Ovary (tissue), 10 donors: ENCODE measurements at places on chromosomes 7 and 10. TPM values are rescaled to one million over a fixed set of nuclear protein-coding genes. Genes with fewer than 3 reads are reported as not detected.

- no peak for DNase-seq
- H3K27ac ChIP-seq = no peak overlapping the region
- H3K4me1 ChIP-seq = no peaks in the 10 kb centered on the region
- no peaks in the 10 kb centered on the region for H3K36me3 ChIP-seq
Observed at GRCh38 chr7:20019757-20020432, 197.3 kb downstream of the MACC1 start.

The PPP1R3A gene
- polyA plus RNA-seq = not detected

The MYL10 gene
- polyA plus RNA-seq = not detected

The NKX6-2 gene
- polyA plus RNA-seq = not detected

GRCh38 chr10:118832241-118832651 lies 77.5 kb upstream of the CACUL1 start:
- H3K4me3 ChIP-seq = no peak overlapping the region
- no peaks in the 10 kb centered on the region for H3K4me1 ChIP-seq
- no peaks in the 10 kb centered on the region for H3K36me3 ChIP-seq
- no peaks in the 10 kb centered on the region for H3K27me3 ChIP-seq
- H3K27ac ChIP-seq = no peak overlapping the region

DNA sequence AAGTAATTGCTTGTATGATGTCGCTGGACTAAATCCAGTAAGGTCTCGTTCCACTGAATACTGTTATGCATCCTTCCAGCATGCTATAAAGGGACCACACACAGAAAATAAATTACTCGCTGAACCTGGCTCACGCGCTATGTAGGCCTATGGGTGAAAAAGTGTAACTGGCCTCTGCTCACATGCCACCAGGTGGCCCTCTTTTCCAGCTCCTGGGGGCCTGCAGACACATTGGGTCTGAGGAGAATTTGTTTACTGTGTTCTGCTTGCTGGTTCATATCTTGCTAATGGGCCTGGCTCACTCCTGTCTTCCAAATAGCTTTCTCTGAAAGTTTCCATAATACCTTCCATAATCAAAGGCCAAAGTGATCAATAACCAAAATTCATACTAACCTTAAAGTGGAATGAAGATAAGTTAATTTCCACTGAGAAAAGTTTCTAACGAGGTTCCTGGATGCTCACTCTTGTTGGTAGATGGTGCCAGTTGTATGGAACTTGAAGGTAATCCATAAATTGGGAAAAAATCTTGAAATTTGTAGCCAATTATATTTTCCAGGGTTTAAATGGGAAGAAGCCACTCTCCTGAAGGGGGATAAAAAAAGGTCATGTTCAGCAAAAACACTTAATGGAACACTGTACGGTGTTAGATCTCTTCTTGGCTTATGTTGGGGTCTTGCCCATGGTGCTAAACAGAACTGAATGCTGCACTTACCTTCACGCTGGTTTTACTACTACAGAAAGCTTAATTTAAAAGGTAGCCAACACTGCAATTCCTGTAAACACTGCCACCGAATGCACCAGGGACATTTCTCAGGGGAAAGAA lies 27.0 kb upstream of the ZPBP start:
- DNase-seq = no peak
- no peak overlapping the region for H3K4me3 ChIP-seq
- no peaks in the 10 kb centered on the region for H3K36me3 ChIP-seq
- H3K27me3 ChIP-seq = no peaks in the 10 kb centered on the region

GRCh38 chr7:55128693-55129394 lies 110.0 kb downstream of the EGFR start:
- no peak overlapping the region for H3K27ac ChIP-seq
- H3K4me1 ChIP-seq = peaks cover 33% of the 10 kb centered on the region
- H3K36me3 ChIP-seq = no peaks in the 10 kb centered on the region
- DNase-seq = no peak
- no peaks in the 10 kb centered on the region for H3K27me3 ChIP-seq
- no peak overlapping the region for H3K4me3 ChIP-seq

The CFAP46 gene
- polyA plus RNA-seq = 0.68 TPM

- H3K27ac ChIP-seq = no peak overlapping the region
- H3K36me3 ChIP-seq = no peaks in the 10 kb centered on the region
- no peak for DNase-seq
- H3K4me1 ChIP-seq = peaks cover 5% of the 10 kb centered on the region
Observed at GRCh38 chr7:27254625-27255024, 12.0 kb downstream of the EVX1 start.

GRCh38 chr7:44617225-44617890 lies 10.9 kb downstream of the OGDH start:
- H3K36me3 ChIP-seq = no peaks in the 10 kb centered on the region
- no peaks in the 10 kb centered on the region for H3K27me3 ChIP-seq
- H3K27ac ChIP-seq = no peak overlapping the region

The AMZ1 gene
- 0.45 TPM for polyA plus RNA-seq

The ADCK2 gene
- 20.4 TPM for polyA plus RNA-seq

DNA sequence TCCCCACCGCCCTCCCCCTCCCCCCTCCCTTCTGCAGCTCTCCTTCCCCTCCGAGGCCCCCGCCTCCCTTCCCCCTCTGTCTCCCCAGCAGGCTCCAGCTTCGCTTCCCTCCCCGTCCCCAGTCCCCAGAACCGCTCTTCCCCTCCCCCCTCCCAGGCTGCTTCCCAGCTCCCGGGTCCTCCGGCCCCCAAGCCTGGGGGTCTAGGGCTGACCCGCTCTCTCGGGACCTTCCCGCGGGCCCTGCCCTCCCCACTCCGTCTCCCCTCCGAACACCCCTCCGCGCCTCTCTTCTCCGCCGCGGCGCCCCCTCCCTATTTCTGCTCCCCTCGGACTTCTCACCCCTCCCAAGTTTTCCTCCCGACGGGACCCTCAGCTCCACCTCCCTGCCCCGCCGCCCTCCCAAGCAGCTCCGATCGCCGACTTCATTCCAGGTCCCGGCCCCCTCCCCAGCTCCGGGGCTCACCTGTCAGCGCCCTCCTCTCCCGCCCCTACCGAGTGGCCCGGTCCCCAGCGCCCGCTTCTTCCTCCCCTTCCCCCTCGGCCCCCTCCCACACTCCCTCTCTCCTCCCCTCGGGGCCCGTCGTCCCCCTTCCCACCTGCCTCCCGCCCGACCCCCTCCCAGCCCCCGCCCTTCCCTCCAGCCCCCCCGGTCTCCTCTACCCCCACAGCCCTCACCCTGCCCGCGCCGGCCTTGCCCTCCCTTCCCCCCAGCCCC lies 990 bp downstream of the ZNF467 start:
- DNase-seq = peak; percentile 50
- no peaks in the 10 kb centered on the region for H3K36me3 ChIP-seq
- peak overlapping the region; percentile 42 for H3K27ac ChIP-seq

The TCAF2 gene
- polyA plus RNA-seq = 2.3 TPM

The AKR1C3 gene
- 12.5 TPM for polyA plus RNA-seq

DNA sequence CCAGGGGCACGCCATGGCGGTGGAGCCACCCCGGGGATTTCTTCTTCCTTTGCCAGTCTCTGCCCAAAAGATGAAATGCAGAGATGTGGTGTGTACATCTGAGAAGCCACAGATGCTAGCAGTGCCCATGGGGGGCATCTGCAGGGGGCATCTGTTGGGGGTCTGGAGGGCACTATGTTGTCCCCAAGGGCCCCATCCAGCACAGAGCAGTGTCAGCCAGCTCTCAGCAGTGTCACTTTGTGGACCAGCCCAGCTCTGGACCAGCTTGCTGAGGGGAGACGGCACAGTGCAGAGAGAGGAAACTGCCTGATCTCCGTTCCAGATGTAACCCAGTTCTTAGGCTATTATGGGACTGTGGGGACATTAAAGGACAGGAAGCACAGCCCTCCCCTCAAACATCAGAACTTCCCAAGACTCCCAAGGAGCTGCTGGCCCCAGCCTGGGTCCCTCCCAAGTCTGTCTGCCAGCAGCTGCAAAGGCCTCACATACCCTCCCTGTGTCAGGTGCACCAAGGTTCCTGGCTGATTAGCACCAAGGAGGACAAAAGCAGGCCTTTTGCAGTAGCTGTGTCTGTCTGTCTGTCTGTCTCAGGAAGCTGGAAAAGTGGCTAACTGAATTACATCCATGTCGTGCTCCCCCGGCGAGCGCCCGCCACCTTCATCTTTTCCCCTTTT lies 536.5 kb downstream of the PTPRN2 start:
- H3K27ac ChIP-seq = no peak overlapping the region
- no peaks in the 10 kb centered on the region for H3K36me3 ChIP-seq
- H3K4me1 ChIP-seq = no peaks in the 10 kb centered on the region

- H3K27me3 ChIP-seq = no peaks in the 10 kb centered on the region
- DNase-seq = peak; percentile 38
- H3K4me1 ChIP-seq = peaks cover 3% of the 10 kb centered on the region
Observed at GRCh38 chr10:24951201-24952142, 934 bp downstream of the PRTFDC1 start.

GRCh38 chr7:107105591-107106245 lies 61.2 kb downstream of the PRKAR2B start:
- no peaks in the 10 kb centered on the region for H3K27me3 ChIP-seq
- no peak overlapping the region for H3K27ac ChIP-seq
- DNase-seq = no peak
- H3K4me1 ChIP-seq = no peaks in the 10 kb centered on the region
- H3K36me3 ChIP-seq = no peaks in the 10 kb centered on the region

GRCh38 chr7:106425017-106425719 lies 140.4 kb upstream of the NAMPT start:
- no peaks in the 10 kb centered on the region for H3K27me3 ChIP-seq
- no peak overlapping the region for H3K4me3 ChIP-seq
- no peak overlapping the region for H3K27ac ChIP-seq
- DNase-seq = peak; percentile 57

- H3K27me3 ChIP-seq = no peaks in the 10 kb centered on the region
- H3K4me3 ChIP-seq = no peak overlapping the region
- no peak overlapping the region for H3K27ac ChIP-seq
- no peaks in the 10 kb centered on the region for H3K4me1 ChIP-seq
- no peak for DNase-seq
Observed at GRCh38 chr10:112287844-112288243, 4.6 kb downstream of the TECTB start.

- no peaks in the 10 kb centered on the region for H3K36me3 ChIP-seq
- no peak for DNase-seq
- H3K27me3 ChIP-seq = no peaks in the 10 kb centered on the region
- H3K4me1 ChIP-seq = no peaks in the 10 kb centered on the region
- no peak overlapping the region for H3K4me3 ChIP-seq
Observed at GRCh38 chr7:3117081-3117480, 73.4 kb upstream of the CARD11 start.

- H3K27ac ChIP-seq = no peak overlapping the region
- DNase-seq = no peak
- H3K4me1 ChIP-seq = peaks cover 2% of the 10 kb centered on the region
- H3K4me3 ChIP-seq = no peak overlapping the region
- no peaks in the 10 kb centered on the region for H3K27me3 ChIP-seq
Observed at GRCh38 chr7:99829524-99830160, 1.8 kb downstream of the CYP3A43 start.

DNA sequence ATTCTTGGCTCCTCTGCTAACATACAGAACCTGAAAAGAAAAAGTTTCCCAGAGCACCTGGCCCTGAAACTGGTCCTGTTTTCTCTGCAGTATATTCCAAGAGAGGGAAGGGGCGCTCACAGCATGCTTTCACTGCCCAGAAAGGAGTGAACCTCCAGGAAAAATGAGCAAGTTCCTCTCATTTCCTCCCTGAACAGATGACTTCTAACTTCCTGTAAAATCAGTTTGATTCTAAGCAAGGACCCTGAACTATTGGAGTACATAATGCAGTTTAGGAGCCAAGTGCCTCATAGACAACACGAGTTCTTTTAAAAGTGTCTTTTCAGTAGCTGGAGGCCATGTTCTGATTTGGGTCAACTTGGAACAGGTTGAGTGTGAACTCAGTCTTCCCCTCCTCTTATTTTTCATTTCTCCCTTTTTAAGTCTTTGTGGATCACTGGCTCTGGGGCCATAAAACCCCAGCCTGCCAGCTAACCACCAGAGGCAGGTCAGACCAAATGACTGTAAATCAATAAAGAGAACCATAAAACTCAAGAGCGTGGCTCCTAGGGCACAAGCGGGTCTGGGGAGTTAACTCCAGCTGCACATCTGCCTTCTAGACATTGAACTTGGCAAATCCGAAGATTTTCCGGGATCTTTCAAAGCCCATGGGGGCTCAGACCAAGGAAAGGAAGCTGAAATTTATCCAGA lies 5.9 kb upstream of the LRRC18 start:
- DNase-seq = no peak
- no peaks in the 10 kb centered on the region for H3K4me1 ChIP-seq
- H3K4me3 ChIP-seq = no peak overlapping the region
- no peaks in the 10 kb centered on the region for H3K27me3 ChIP-seq

The LBX1 gene
- polyA plus RNA-seq = not detected

DNA sequence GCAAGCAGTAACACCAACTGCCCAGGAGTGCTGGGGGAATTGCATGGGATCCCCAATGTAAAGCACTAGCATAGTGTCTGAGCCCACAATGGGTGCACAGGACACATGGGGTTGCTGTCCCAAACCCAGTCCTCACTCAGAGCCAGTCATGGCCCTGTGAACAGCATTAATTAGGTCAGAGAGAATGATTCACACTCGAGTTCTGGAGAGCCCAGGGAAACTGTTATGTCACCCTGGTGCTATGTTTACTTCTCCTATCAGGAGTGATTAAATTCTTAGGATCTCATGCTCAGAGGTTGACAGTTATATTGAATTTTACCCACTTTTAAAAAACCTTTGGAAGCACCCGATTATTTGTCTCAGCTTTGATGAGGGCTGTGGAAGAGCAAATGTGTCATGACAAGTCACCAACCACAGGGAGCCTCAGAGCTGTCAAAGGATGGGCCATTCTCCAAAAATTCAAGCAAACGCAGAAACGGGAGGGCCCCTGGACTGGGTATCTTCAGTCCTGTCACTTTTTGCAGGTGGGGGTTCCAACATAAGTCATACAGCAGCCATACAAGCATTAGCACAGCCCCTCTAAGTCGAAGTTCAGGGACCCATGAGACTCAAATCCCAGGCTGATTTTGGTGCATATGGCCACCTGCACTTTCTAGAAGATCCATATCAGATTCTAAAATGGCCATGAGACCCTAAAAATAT lies 1.3 kb upstream of the RASSF4 start:
- H3K4me3 ChIP-seq = peak overlapping the region; percentile 71
- H3K36me3 ChIP-seq = no peaks in the 10 kb centered on the region
- peak overlapping the region; percentile 11 for H3K27ac ChIP-seq
- DNase-seq = no peak

DNA sequence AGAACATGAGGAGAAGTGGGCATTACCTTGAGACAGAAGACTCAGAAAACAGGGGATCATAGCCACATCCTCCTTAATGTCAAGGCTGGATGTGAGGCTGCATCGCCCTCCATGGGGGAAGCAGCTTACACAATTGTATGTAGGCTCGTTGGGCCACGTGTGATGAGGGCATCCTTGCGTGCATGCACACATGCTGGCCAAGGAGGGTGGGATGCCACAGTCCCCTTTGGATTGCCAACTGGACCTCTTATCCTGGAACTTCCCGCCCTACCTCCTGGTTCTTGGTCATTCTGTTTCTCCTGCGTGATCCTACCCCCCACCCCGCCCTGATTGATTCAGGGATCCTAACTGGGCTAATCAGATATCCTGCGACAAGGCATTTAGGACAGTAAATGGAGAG lies 102.0 kb downstream of the PRKAG2 start:
- H3K27ac ChIP-seq = no peak overlapping the region
- no peak overlapping the region for H3K4me3 ChIP-seq
- no peaks in the 10 kb centered on the region for H3K4me1 ChIP-seq
- no peak for DNase-seq
- H3K36me3 ChIP-seq = no peaks in the 10 kb centered on the region
- no peaks in the 10 kb centered on the region for H3K27me3 ChIP-seq

GRCh38 chr10:34249634-34250033 lies 565.5 kb downstream of the PARD3 start:
- no peaks in the 10 kb centered on the region for H3K36me3 ChIP-seq
- no peak overlapping the region for H3K4me3 ChIP-seq
- H3K27me3 ChIP-seq = no peaks in the 10 kb centered on the region
- no peak overlapping the region for H3K27ac ChIP-seq
